Stimulated activated effector memory CD8-positive, alpha-beta T cell treated with anti-CD3 and anti-CD28 coated beads, Interleukin-12 subunit alpha, Interleukin-12 subunit beta, amount 100 ng/mL, for 72 hours (primary cell): ENCODE measurements at places on chromosomes 2 and 18.

GRCh38 chr2:21657445-21657844 is 533.7 kb downstream of the TDRD15 start:
- DNase-seq: no peak

DNA sequence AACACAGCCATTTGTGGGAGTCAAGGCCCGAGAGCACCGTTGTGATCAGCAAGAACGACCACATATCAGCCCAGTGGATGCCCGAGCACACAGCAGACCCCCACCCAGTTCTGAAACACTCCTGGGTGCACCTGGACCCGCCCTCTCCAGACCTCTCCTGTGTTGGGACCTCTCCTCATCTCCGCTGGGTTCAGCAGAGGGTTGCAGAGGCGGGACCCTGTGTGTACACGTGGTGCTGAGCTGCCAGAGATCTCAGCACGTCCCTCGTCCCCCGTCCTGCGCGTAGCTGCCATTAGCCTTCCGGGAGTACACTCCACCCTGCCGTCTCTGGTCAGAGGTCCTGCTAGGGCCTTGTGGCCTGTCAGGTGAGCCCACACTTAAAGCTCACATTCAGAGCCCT is 51.7 kb downstream of the ADI1 start:
- DNase-seq: no peak

GRCh38 chr18:44815108-44815507 is 134.4 kb downstream of the SETBP1 start:
- DNase-seq: no peak

GRCh38 chr2:191018643-191019119 is 4.7 kb upstream of the STAT1 start:
- DNase-seq: no peak

DNA sequence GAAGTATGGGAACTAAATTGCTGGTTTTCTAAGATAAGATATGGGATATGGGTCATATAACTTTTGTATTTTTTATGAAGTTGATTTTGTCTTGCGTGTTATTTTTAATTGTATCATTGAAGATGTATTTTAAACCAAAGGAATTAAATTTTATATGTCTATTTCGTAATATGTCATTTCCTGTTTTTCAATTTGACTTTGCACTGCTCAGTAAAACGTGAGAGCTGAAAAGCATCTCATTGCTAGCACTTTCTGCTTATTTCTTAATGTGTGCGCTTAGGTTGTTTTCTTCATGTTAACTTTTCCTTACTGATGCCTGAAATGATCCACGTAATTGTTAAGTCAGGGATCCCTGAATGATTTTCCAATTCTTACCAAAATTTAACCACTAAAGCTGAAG is 41.2 kb upstream of the KLF11 start:
- no peak for DNase-seq

GRCh38 chr18:61336766-61337165 is 3.5 kb downstream of the CDH20 start:
- DNase-seq: no peak

- DNase-seq: no peak
These were observed 42.4 kb downstream of the CYP27C1 start for GRCh38 chr2:127177617-127178263.

DNA sequence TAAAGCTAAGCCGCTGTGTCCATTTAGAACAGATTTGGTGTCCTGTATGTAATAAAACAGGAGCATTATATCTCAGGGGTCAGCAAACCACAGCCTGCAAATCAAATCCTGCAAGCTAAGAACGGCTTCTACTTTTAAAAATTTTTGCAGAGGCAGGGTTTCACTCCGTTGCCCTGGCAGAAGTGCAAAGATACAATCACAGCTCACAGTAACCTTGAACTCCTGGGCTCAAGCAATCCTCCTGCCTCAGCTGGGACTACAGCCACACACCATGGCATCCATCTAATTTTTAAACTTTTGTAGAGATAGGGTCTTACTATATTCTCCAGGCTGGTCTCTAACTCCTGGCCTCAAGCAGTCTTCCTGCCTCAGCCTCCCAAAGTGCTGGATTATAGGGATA is 28.6 kb upstream of the NPC1 start:
- no peak for DNase-seq

GRCh38 chr18:990197-990596 is 85.5 kb downstream of the ADCYAP1 start:
- DNase-seq: no peak

- no peak for DNase-seq
These were observed 13.6 kb downstream of the IMPA2 start for GRCh38 chr18:11994703-11995444.

DNA sequence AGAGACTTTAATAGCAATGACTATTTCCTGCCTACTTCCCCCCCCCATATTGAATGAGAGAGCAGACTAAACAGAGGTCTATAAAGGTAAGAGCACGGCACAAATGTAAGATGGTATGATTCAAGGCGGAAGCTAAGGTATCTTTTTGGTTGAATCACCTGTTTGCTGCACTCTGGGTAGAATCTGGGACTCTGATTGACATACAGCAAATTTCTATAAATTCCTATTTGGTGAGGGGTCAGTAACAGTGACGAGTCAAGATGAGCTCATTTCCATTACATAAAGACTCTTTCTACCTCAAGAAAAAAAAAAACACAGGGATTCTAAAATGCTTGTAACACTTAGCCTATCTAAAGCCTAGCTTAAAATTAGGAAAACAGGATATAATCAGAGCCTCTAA is 297.3 kb downstream of the TNS1 start:
- no peak for DNase-seq

DNA sequence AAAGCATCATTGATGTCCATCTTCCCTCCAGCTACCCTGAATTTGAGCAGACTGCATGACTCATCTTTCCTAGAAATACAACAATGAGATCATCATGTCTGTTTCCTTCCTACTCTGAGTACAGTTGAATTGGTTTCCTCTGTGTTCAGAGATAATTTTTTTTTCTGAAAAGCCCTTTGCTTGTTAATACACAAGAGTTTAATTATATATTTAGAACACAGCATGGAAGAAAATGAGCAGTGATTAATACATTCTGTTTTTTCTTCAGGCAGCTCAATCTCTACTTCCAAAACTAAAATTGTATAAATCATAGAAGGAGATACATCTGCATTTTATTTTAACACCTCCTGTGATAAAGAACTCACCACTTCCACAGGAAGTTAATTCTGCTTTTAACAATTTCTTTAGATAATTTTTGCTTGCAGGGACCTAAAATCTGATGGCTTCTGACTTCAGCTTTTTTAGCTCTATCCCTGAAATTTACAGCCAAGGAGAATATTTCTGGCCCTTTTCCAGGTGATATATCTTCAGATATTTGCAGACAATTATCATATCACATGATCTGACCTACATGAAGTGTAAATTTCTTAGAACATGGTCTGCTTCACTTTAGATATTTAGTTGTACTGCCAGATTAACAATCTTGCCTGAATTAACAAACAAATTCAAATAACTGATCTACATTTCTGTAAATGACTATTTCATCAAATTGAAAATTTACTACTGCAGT is 249.0 kb downstream of the TRIB2 start:
- no peak for DNase-seq

DNA sequence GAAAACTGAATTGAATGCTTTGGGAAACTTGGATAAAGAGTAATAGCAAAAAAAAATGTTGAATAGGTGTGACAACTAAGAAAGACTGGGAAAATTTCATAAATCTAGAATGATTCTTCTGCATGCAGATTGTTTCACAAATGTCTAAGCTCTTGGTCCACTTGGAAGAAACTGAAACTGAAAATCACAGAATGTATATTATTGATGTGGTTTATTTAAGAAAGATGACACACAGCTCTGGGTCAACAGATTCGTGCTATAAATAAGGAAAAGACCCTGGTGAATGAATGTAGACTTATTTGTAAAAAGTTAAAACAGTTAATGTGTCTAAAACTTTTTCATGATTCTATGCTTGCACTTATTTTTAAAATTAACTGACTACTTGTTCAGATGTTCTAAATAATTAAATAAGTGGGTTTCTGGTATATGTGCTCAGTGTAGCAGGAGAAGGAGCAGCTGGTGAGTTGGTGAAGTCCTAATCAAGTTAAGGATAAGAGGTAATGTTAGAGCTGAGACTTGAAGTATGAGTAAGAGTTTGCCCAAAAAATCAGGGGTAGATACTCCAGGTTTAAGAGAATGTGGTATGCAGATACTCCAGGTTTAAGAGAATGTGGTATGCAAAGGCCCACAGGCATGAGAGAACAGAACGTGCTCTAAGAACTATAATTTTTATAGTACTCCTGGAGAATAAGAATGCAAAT is 24.5 kb downstream of the UGP2 start:
- DNase-seq: no peak

DNA sequence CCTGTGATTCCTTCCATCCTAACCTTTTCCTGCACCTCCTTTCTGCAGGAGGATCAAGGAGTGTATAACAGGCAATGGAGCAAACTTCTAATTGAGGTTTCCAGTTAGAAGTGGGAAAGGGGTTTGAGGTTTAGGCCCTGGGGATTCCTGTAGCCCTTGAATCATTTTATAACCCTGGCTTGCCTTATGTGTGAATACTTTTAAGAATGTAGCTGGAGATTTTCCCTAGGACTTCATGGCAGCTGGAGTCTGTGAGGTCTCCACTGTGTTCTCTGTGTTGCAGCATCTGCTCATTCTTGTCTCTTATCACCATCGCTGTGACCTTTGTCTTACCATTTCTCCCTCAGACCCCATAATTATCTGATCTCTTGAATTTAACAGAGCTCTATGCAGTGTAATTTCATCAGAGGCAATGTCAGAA is 370.2 kb upstream of the SLC14A2 start:
- no peak for DNase-seq

- no peak for DNase-seq
These were observed 26.0 kb upstream of the SP3 start for GRCh38 chr2:173990970-173991819.

DNA sequence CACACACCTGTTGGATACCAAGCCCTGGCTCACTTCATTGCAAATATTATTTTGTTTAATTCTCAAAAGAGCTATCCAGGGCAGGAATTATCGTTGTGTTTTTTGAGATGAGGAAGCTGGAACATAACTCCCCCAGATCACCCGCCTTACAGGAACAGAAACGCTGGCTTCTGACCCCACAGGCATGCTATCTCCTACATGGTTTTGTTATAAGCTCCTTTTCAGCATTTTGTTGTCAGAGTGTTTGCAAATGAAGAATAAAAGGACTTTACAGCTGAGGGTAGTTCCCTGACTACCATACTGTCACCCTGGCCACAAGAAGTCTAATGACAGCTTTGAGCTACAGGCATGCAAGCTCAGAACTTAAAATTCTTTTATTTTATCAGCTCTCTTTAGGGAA is 62.0 kb upstream of the MRPS9 start:
- no peak for DNase-seq
